Cardiac fibroblast (primary cell): ENCODE measurements at places on chromosomes 13 and 19.

DNA sequence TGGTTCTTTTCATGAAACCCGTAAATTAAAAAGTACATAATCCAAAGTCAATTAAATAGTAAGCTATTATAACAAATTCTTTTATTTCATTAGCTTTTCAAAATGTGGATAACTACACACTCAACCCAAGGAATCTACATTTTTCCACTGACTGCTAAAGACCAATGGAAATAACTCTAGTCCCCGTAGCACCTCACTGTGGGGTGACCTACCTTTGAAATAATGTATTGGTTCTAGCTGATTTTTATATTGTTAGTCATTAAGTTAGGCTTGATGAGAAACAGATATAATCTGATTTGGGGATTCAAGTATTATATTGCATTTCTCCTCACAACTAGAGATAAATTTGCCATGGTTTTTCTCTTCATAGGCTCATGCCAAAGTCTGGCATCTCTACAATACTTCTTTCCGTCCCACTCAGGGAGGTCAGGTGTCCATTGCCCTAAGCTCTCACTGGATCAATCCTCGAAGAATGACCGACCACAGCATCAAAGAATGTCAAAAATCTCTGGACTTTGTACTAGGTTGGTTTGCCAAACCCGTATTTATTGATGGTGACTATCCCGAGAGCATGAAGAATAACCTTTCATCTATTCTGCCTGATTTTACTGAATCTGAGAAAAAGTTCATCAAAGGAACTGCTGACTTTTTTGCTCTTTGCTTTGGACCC, 37.3 kb downstream of the KL start:
- DNase-seq = no peak

DNA sequence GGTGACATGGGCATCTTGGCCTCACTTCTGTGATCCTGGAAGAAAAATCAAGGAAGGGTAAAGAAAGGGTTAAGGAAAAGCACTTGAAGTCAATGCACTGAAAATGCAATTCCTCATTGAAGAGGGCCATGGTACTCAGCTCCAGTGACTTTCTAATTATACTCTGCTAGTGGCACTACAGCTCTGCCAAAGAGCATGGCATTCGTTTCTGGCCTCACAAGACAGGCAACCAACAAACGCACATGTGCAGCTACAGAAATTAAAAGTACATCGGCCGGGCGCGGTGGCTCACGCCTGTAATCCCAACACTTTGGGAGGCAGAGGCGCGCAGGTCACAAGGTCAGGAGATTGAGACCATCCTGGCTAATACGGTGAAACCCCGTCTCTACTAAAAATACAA, 21.8 kb downstream of the SACS start:
- no peak for DNase-seq

DNA sequence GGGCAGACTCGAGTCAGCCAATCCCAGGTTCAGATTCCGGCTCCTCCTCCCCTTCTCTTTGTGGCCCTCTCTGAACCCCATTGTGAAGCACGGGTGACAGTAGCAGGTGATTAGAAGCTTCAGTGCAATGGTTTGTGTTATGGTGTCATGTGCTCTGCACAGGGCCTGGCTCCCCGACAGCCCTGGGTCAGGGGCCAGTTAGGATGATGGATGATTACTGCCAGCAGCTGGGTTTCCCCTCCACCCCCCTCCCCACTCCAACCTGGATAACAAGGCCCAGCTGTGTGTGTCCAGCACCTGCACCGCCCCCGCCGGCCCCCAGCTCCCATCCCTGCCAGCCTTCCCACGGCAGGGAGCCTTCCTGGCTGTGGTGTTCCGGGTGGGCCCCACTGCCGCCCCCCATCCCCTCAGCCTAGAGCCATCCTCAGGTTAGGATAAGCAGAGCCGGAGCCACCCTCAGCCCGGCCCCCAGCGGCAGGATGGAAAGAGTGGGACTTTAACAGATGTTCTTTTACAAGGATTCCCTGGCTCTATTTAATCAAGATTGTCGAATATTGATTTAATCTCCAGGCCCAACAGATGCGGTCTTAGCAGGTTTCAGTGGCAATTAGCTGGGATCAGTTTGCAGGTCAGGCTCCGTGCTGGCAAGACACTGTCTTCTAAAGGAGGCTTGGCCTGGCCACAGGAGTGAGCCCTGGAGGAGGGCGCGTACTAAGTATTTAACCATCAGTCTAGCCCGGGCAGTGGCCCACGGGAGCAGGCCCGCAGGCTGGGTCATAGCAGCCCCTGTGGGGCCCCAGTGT, 156.2 kb downstream of the SIPA1L3 start:
- no peak for DNase-seq

GRCh38 chr19:19006213-19006612, 27.1 kb downstream of the SUGP2 start:
- DNase-seq = peak; percentile 35

GRCh38 chr13:98576963-98577835, at the start of gene STK24:
Gene STK24 (minus strand): TSS chr13:98577107. CDS start chr13:98576786, 321 bp downstream.
- DNase-seq = peak; percentile 76

DNA sequence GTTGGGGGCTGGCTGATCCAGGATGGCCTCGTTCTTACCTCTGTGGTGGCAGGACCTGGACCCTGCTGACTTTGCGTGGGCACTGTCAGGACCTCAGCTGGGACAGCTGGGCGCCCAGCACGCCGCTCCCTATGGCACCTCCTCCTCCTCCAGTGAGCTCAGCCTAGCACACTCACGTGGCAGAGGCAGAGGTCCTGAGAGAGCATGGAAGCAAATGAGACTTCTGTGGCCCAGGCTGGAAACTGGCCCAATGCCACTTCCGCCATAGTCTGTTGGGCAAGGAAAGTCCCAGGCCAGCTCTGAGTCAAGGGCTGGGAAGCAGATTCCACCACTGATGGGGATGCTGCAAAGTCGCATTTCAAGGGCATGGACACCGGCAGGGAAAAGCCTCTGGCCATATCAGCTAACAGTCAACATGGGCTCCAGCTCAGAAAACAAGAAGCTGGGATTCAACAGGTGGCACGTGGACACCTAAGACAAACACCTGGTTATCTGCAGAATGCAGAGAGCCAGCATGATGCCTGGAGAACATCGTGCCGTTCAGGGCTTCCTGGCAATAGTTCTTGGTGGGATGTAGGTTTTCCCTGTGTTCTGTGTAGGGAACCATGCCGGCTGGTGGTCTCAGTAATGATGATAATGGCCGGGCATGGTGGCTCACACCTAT, 16.7 kb downstream of the MYBPC2 start:
- peak; percentile 14 for DNase-seq

DNA sequence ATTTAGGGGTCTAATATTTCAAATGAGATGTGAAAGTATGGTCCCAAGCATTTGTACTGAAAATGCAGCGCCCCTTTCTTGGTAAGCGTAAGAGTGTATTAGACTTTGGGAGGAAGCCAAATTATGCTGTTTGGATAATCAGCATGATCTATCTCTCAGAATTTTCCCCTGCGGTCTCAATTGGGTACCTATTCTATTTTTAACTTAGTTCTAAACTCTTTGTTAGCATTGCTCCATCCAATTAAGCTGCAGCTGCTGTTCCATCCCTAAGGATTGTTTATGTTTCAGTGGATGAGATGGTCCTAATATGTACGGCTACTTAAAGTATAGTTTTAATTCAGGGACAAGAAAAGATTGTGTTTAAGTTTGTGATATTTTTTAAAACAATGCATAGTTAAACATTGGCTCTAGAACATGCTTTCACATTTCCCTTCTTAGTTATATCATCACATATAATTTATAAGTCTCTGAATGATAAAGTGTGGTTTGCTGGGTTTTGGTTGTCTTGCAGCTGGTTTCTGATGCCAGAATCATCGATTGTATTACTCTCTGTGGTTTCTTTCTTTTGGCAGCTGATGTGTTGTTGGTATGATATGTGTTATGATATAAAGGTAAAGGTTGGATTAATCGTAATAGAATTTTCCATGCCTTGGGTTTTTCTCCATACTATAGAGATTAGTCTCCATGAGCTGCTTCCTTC, 15.0 kb downstream of the POLR1D start:
- DNase-seq = no peak

- no peak for DNase-seq
Observed at GRCh38 chr13:110993788-110994187, 78.9 kb upstream of the ANKRD10 start.

DNA sequence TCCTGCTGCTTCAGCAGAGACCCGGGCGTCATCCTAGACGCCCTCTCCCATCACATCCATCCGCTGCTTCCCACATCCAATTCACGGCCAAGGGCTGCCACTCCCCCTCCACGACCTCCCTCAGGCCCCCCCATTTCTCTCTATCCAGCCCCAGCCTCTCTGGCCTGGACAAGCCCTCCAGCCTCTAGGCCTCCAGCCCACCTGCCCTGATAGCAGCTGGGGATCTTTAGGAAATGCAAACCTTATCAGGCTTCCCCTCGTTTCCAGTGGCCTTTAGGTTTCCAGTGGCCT, 51.6 kb downstream of the PEPD start:
- no peak for DNase-seq

- peak; percentile 18 for DNase-seq
Observed at GRCh38 chr13:98143157-98143553, 261 bp downstream of the FARP1 start.

GRCh38 chr13:85223883-85224656, 575.1 kb downstream of the SLITRK6 start:
- no peak for DNase-seq

DNA sequence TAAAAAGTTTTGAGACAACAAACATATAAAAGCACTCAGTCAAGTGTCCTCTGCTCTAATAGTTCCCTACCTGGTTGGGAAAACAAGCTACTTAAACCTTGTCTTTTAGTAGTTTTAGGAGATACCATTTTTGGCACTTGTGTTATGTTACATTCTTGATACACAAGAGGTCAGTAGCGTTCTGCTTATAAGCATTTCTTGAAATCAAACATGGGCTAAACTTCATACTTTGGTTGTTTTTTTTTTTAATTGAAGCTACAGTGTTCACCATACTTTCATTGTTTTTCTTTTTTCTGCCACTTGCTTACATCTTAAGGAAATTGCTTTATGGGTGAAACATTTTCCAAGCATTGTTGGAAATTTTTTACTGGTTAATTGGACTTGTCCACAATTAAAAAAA, 12.9 kb downstream of the NHLRC3 start:
- DNase-seq = peak; percentile 67

- no peak for DNase-seq
Observed at GRCh38 chr13:111461445-111462149, 141.2 kb downstream of the TEX29 start.

- no peak for DNase-seq
Observed at GRCh38 chr19:15235781-15236180, 3.5 kb upstream of the EPHX3 start.

DNA sequence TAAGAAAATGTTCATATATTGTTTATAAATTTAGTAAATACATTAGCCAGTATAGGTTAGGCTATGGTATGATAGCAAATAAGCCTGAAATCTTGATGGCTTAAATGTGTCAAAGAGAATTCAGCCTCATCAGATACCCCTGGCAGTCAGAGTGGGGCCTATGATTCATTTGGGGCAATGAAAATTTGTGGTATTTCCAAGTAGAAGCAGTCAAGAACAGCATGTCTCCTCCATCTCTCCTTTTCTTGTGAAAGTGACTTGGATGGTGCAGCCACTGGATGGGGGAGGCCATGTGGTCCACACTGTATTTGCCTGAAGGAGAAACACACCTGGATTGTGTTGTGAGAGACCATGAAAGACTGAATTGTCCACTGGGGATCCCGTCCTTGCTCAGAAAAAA, 82.7 kb downstream of the DLEU7 start:
- DNase-seq = no peak

GRCh38 chr13:23778002-23778652, 111.1 kb downstream of the MIPEP start:
- peak; percentile 18 for DNase-seq

DNA sequence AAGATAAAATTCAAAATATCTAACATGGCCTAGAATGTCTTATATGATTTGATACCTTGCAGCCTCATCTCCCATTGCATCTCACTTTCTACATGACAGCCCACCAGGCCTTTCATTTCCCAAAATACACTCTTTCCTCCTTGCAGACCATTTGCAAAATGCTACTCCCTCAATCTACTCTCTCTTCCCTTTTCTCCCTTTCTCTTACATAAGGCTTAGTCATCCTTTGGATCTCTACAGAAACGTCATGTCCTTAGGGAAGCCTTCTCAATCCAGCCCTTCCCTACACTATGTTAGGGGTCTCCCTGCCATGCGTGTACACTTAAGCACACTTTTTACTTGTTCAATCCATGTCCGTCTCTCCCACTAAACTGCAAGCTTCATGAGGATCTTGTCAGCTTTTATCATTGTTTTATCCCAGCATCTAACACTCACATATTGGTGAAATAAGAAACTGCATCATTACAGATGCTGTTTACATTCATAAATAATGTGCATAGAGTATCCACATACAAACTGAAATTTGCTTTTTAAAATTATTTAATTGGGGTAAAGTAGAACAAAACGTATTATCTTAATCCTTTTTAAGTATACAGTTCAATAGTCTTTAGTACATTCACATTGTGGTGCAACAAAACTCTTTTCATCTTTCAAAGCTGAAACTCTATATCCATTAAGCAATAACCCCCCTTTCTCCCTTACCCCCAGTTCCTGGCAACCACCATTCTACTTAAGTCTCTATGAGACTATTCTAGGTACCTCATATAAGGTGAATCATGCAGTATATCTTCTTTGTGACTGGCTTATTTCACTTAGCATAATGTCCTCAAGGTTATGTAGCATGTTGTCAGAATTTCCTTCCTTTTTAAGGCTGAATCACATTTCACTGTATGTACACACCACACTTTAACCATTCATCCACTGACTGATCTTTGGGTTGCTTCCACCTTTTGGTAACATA, 11.5 kb upstream of the WBP4 start:
- DNase-seq = peak; percentile 18

GRCh38 chr13:71759651-71760511, 107.1 kb downstream of the DACH1 start:
- DNase-seq = no peak

DNA sequence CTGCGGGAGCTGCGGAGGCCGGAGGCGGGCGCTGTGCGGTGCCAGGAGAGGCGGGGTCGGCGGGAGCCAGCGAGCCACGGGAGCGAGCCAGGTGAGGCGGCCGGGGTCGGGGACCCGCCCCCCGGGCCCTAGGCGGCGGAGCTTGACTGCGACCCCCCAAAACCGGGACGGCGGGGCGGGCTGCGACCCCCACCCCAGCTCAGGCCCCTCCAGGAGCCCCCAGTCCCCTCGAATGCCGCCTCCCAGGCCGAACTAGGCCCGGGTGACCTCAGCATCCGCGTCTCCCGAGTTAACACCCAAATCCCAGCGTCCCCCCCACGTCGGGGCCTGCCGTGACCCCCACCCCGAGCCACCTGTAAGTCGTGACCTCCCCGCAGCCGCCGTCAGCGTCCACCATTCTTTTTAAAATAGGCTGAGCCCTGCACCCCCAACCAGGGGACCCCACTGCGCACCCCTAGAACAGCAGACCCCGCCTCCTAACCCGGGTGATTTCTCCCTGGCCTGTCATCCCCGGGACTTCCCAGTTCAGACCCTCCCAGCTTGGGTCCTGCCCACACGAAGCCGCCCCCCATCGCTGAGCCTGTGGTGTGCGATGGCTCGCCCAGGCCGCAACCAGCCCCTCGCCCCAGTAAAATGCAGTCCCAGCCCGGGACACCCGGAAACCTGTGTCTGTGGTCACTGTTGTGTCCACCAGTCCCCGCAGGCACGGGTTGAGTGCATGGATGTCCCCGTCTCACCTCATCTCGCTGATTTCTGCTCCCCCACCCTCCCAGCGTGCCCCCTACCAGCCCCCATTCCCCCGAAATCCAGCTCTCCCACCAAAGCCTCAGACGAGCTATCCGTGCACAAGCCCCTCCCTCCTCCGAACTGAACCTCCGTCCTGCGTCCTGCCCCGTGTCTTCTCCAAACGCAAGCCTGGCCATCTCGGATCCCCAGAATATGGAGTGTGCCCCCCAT, 551 bp downstream of the FZR1 start:
- no peak for DNase-seq
